ENCODE measurements at places on chromosomes 5 and 9.

- DNase-seq: no peak
These were observed 7.6 kb downstream of the TENT2 start for GRCh38 chr5:79619854-79620253.

GRCh38 chr5:72121780-72122445 is 14.6 kb downstream of the MAP1B start:
- no peak for DNase-seq

DNA sequence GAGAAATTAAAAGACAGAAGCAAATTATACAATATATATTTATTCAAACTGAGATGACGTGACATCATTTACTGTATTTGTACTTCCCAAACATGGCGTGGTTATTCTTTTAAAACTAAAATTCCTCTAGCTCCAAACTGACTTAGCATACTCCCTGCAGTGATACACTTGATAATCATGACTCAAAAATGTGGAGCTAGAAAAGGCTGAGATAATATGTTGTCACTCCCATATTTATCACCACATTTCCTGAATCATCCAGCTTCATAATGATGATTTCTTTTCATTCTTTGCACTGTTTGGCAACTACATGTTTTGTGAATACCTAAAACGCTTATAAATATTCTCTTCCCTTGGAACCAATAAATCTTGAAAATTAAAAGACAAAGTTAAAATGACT is 341.0 kb downstream of the EBF1 start:
- DNase-seq: peak; percentile 94

- no peak for DNase-seq
These were observed 37.6 kb downstream of the RHOBTB3 start for GRCh38 chr5:95768731-95769130.

- DNase-seq: no peak
These were observed 45.9 kb upstream of the APC start for GRCh38 chr5:112691758-112692157.

DNA sequence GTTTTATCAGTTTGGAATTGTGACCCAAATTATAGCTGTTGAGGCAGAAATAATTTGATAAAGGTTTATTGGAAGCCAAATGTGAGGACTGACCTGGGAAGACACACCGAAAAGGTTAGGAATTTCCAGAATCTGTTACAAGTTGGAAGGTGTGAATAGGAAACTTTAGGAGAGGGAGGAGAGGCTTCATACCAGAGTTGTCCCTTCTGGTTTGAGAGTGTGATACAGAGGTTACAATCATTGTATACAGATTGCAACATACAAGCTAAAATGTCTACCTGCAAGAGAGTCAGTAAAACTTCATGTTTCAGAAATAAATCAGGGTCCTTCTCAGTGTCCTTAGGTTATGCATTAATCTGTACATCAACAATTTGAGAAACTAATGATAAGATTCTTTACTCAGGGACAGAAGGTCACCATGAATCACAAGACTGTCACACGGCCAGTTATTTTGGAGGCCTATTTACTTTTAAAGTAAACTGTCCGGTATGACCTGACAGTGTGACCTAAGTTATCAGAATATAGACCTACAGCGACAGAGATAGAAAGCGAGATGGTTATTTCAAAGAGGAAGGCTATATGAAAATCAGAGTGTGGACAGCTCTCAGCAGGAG is 204.9 kb upstream of the CTNND2 start:
- DNase-seq: no peak

GRCh38 chr5:90308787-90309585 is 100.6 kb downstream of the CETN3 start:
- peak; percentile 28 for DNase-seq

DNA sequence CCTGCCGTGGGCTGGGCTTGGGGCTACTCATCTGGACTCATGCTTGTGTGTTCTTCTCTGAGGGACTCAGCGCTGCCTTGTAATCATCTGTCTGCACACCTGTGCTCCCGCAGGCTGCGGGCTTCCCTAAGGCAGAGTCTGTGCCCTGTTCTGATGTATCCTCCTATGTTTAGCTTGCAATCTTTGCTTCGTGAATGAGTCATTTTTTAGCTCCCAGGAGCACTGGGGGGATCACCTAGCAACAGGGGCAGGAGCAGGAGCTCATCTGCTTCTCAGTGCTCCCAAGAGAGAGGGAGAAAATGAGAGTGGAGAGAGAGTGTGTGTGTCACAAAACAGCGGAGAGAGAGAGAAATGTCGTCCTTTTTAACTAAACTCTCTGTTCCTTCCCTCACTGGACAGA is 202.4 kb upstream of the ZNF618 start:
- peak; percentile 83 for DNase-seq

DNA sequence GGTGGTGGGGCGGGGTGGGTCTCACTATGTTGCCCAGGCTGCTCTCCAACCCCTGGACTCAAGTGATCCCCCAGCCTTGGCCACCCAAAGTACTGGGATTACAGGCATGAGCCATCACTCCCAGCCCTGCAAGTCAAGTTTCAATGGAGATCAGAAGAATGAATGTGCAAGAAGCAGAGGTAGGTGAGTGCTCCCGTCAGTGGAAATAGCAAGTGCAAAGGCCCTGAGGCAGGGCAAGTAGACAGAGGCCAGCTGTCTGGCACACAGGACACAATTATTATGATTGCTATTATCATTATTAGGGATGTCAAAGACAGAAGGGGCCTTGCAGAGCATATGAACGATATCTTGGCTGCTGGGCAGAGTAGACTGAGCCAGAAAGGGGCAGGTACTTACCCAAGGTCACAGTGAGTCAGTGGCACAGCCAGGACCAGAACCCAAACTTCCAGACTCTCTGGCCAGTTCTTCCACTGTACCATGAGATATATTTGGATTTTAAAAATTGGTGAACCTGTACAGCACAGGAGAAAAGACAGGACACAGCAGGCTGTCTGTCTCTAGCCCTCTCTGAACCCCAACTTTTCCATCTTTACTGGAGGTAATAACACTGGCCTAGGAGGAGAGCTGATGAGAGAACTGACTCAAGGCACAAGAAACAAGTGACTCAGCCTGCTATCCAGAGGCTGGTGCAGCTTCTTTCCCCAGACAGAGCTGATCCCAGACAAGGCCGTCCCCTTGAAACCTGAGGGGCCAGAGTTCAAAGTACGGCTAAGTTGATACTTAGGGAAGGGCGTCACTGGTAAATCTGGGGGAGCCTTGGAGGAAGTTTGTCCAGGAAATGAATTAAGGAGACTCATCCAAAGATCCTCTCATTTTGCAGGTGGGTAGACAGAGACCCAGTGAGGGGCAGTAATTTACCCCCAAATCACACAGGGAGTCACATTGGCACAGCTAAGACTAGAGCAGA is 1.4 kb downstream of the HDHD3 start:
- no peak for DNase-seq

DNA sequence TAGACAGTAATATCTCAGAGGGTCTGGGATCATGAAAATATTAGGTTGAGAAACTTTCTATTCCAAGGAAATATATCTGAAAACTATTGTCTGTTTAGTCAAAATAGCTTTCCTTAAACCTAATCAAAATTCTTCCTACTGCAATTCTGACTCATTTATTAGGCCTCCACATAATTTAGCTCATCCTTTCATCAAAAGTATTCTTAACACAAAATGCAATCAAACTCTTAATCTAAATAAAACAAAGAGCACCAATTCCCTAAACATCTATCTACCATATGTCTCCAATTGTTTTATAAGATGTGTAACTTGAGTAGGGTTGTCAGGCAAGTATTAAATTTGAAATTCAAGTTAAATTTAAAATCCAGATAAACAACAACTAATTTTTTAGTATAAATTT is 142.1 kb downstream of the PLK2 start:
- DNase-seq: no peak

DNA sequence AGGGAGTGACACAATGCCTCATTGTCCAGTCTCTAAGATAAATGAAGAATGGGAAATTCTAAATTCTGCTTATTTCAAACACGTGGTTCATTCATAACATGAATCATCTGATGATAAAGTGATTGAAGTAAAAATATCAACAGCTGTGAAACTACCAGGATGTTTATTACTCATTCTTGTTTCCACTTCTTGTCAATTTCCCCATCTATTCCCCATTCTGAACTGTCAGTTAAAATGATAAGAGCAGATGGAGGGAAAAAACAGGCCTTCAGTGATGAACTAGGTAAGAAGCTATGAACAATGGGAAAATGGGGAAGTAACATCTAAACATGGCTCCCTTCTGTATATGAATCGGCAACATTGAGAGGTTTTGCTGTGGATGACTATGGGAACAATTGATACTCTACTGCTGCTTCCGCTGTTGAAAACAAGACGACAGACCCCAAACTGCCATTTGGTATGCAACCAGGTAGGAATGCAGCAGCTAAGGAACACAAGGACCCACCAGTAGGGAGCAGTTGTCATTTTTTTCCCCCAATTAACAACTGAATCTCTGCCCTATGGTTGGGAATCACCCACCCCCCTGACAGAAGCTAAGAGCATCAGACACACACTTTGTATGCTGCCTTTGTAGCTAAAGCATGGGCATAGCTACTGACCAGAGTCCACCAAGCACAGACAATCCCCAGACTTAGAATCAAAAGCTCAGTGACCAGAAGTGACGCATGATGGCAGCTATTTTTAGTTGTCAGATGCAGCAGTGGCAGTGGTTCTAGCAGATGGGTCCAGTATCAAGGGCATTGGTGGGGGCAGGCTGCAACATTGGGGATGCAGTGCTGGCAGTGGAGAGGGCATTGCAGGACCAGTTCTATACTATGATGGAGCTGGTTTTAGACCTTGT is 52.9 kb upstream of the ZNF366 start:
- no peak for DNase-seq

DNA sequence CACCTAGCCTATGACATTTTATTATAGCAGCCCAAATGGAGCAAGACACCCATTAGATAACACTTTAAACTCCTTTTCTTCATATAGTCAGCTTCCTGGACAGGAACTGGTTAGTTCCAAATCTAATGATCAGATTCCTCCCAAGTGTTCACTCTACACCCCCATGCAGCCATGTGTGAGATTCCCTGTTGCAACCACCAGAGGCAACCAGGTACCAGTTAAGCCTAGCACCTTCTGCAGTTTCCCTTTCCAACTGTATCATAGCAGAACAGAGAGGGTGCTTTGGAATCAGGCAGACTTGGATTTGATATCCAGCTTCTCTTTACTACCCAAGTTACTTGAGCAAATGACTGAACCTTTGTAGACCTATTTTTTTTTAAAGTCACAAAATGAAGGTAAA is 296.6 kb upstream of the PCSK5 start:
- DNase-seq: no peak

GRCh38 chr9:3548648-3549047 is 22.8 kb upstream of the RFX3 start:
- no peak for DNase-seq

DNA sequence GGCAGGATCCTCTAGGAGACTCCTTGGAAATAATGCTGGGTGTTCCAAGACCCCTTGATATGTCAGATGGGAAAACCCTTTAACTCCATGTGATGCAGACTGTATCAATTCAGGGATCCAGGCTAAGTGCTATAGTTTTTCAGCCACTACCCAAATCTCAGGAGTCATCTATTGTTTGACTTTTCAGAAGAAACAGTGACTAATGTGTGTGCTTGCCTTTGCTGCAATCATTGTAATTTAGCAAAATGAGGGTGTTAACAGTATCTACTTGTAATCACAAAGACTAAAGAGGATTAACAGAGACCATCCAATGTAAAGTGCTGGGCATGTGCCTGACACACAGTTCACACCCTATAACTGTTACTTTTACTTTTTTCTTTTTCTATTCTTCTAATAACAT is 309.6 kb upstream of the RFX3 start:
- no peak for DNase-seq

- DNase-seq: peak; percentile 50
These were observed 172.8 kb downstream of the COL23A1 start for GRCh38 chr5:178417391-178417811.

- no peak for DNase-seq
These were observed 277.3 kb downstream of the GLIS3 start for GRCh38 chr9:4022435-4023067.

DNA sequence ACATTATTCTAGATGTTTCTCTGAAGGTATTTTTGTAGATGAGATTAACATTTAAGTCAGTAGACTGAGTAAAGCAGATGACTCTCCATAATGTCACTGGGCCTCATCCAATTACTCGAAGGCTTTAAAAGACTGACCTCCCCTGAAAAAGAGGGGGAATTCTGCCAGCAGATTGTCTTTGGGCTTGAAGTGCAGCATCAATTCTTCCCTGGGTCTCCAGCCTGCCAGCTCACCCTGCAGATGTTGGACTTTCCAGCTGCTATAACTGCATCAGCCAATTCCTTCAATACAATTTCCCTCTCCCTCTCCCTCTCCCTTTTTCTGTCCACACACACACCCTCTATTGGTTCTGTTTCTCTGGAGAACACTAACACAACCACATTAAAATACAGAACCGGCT is 472.8 kb downstream of the SPOCK1 start:
- no peak for DNase-seq

DNA sequence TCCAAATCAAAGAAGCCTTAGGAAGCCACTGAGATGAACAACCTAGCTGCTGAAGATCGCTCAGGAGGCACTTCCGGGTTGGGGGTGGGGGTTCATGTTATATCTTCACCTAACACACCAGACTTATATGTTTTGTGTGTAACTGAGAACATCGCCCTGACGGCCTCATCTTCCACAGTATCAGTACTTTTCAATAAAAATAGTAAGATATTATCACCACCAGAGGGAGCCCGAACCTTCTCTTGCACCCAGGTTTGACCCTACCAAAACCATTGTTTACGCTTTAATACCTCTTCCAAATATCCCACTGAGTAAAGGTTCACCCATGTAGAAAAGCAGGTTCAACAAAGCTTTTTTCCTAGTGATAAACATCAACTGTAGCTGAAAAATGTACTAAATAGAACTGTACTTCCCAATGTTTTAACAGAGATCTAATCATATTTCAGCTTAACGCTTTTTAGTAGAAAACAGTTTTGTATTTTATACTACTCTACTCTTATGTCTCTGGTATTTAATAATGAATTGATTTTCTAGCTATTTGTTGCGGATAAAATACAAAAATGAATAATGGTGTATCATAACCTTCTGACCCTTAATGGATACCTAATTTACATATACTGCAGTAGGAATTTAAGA is 244.0 kb downstream of the EPB41L4A start:
- peak; percentile 59 for DNase-seq

DNA sequence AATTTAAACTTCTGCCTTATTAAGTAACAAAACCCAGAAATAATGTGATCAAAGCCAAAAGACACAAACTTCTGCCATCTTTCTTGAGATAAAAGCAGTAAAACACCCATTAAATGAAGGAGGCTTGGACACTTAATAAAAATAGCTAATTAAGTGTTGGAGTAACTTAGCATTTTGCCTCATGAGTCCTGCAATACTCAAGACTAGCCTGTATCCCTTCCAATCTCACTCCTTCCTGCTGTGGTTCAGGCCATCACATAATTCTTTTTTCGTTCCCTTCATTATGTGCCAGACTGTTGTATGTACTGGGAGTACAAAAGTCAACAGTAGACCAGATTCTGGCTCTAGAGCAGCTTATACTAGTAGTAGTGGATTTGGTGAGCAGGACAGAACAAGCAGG is 250.2 kb downstream of the NFIB start:
- no peak for DNase-seq

Data from fibroblast of skin of scalp (primary cell).